Bronchial smooth muscle cell (primary cell): ENCODE measurements at places on chromosomes 1 and 21. TPM values are rescaled to one million over a fixed set of nuclear protein-coding genes. Genes with fewer than 3 reads are reported as not detected.

Gene OR2T11
- total RNA-seq = not detected in 2 replicates

Gene PTP4A2
- 281 and 473 TPM in 2 replicates for total RNA-seq

Gene PBX1
- total RNA-seq = 73.0 and 77.5 TPM in 2 replicates

Gene RNF2
- total RNA-seq = 19.1 and 42.7 TPM in 2 replicates

Gene RCSD1
- total RNA-seq = 0.16 TPM in 1 of 2 replicates, not detected in the other

Gene TRABD2B
- under 0.01 TPM in 1 of 2 replicates, not detected in the other for total RNA-seq

Gene E2F2
- total RNA-seq = under 0.01 TPM in 1 of 2 replicates, not detected in the other

Gene KLHDC9
- 2.0 and 2.3 TPM in 2 replicates for total RNA-seq

Gene IVL
- not detected in 2 replicates for total RNA-seq

Gene TIE1
- total RNA-seq = 0.34 and 0.79 TPM in 2 replicates

Gene FAAH
- total RNA-seq = 1.4 and 2.0 TPM in 2 replicates

Gene PADI2
- total RNA-seq = 0.09 TPM in 1 of 2 replicates, not detected in the other

Gene ACTL8
- 0.09 and 0.16 TPM in 2 replicates for total RNA-seq

Gene CTTNBP2NL
- 4.9 and 8.4 TPM in 2 replicates for total RNA-seq
